ENCODE measurements at places on chromosomes 6 and 20. TPM values are rescaled to one million over a fixed set of nuclear protein-coding genes. Genes with fewer than 3 reads are reported as not detected.

C2 gene
- 1.7 TPM for polyA plus RNA-seq

DNA sequence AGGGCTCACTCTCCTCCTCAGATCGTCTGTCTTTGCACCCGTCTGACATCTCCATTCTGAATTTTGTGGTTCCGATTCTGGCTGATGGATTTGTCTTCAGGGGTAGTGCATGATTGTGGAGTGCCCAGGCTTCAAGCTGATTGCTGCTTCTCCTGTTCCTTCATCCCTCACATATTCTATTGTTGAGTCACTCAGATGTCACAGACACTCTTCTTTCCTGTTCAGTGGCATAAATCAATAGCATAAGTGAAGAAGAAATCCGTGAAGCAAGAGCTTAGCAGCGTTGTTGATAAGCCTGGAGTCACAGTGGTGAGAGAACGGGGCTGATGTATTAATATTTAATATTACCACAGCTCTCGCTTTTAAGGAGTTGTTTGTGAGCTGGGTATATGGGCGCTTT lies 152.5 kb downstream of the MTHFD1L start:
- H3K27ac ChIP-seq, result no peak overlapping the region
- H3K36me3 ChIP-seq, result no peaks in the 10 kb centered on the region
- DNase-seq, result no peak

DNA sequence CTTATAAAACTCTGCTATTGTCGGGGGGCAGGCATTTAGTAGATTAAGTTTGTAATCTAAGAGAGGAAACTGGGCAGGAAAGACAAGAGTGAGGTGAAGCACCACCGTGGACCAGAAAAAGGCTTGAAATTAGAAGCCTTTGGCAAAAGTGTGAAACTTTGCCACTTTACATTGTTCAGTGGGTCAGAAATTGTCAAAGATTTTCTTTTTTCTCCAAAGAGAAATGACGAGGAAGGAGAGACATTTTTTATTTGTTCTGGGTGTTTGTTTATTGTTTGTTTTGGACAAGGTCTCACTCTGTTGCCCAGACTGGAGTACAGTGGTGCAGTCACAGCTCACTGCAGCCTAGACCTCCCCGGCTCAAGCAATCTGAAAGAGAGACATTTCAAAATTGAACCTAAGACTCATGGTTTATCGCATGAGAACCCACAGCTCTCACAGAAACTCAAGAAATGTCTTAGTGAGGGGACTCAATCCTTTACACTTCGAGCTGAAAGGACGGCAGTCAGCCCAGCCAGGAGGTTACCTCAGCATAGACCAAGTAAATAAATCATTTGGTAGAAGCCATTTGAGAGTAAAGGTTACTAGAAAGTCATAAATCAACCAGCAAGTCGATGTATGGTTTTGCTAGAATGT lies 262.8 kb upstream of the TAB2 start:
- H3K4me3 ChIP-seq, result no peak overlapping the region
- H3K4me1 ChIP-seq, result no peaks in the 10 kb centered on the region
- DNase-seq, result no peak
- H3K27me3 ChIP-seq, result no peaks in the 10 kb centered on the region
- no peak overlapping the region for H3K27ac ChIP-seq

DNA sequence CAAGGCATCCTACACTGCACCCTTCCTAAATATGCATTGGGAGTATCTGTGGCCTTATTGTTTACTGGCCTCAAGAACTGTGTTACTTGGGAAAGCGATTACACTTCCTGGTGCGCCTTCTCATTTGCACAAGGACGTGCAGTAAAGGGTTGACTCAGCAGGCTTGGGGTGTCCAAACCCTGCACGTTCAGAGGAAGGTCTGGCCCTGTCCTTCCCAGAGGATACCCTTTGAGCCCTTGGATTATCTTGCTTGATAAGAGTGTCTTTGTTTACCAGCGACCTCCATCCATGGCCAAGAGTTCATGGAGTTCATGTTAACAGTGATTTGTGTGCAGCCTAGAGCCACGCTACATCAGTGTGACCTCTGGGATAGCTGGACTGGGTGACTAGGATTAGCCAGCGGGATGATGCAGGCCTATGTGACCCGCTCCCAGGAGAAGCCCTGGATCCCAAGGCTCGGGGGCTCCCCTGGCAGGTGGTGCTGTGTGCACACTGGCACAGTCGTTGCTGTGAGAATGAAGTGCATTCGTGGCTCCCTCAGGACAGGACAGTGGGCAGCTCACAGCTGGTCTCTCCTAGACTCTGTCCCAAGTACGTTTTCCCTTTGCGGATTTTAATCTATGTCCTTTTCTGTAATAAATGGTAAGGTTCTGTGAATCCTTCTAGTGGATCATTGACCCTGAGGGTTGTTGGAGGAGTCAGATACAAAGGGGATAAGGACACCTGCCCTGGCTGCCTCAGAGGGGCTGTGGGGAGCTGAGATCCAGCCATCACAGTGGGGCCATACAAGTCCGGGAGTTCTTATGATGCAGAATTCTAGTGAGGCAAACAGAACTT lies 73.5 kb downstream of the TTLL2 start:
- no peak overlapping the region for H3K4me3 ChIP-seq
- no peaks in the 10 kb centered on the region for H3K36me3 ChIP-seq
- no peaks in the 10 kb centered on the region for H3K4me1 ChIP-seq

DNA sequence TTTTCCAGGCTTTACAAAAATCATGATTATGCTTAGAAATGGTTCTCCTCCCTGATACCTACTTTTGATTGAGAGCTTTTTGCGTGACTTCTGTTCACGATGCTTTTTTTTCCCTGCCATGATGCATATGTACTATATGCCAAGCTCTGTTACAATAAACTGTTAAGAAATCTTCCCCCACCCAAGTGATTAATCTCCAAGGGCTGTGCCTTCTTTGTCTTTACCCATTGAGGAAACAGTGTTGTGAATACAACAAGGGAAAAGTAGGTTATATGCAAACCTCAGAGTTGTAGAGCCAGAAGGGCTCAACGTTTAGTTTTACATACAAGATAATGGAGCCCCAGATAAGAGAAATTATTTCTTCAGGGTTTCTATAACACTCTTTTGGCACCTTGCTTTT lies 34.1 kb upstream of the MYLK2 start:
- no peak for DNase-seq
- no peaks in the 10 kb centered on the region for H3K4me1 ChIP-seq
- H3K27me3 ChIP-seq, result no peaks in the 10 kb centered on the region
- H3K27ac ChIP-seq, result no peak overlapping the region
- no peaks in the 10 kb centered on the region for H3K36me3 ChIP-seq
- H3K4me3 ChIP-seq, result no peak overlapping the region

DNA sequence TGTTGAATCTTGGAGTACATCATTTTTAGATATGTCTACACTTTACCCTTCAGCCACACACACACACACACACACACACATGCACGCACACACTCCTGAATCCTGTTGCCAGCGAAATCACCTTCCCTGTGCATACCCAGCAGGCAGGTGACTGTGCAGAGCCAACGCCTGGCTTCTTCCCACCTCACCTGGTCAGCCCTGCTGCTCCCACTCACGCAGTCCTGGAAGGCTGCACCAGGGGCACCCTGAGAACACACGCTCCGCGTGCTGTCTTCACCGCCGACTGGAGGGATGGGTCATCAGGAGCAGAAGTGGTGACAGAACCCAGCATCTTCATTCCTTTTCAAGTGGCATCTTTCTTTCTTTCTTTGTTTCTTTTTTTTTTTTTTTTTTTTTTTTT lies 94.6 kb downstream of the TBXT start:
- no peak overlapping the region for H3K4me3 ChIP-seq
- no peaks in the 10 kb centered on the region for H3K4me1 ChIP-seq
- no peak for DNase-seq
- no peaks in the 10 kb centered on the region for H3K36me3 ChIP-seq
- H3K27ac ChIP-seq, result no peak overlapping the region
